ENCODE measurements at places on chromosomes 3 and 15. TPM values are rescaled to one million over a fixed set of nuclear protein-coding genes. Genes with fewer than 3 reads are reported as not detected.

DNA sequence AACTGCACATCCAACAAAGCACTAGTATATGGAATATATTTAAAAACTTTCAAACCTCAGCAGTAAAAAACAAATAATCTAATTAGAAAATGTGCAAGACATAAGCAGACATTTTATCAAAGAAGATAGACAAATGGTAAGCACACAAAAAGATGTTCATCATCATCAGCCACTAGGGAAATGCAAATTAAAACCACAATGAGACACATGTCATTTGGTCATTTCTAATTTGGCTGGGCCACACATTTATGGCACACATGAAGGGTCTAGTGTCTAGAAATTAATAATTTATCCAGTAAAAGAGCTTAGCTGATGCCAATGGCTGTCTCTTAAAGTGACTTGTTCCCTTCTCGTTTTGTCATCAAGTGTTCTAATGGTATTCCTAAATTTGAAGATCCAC is 45.8 kb downstream of the ARHGAP31 start:
- H3K4me3 ChIP-seq: no peak overlapping the region
- no peaks in the 10 kb centered on the region for H3K4me1 ChIP-seq
- DNase-seq: no peak
- no peak overlapping the region for H3K27ac ChIP-seq

DNA sequence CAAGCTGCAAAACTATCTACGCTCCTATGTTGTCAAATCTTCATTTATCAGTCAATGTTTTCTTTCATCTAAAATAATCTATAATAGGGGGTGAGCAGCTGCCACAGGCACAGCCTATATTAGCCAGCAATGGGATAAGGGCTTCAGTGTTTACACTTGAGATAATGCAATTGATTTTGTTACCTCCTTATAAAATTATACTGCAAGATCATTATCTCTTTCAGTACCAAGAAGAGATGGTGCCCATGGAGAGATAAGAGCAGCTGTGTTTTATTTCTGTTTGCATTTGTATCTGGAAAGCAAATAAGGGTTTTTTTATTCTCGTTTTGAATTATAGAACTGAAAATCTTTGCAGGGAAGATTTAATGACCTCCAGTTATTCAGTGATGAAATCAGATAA is 68.9 kb downstream of the PLD1 start:
- H3K27ac ChIP-seq: no peak overlapping the region
- no peak for DNase-seq
- no peak overlapping the region for H3K4me3 ChIP-seq
- no peaks in the 10 kb centered on the region for H3K4me1 ChIP-seq
- H3K36me3 ChIP-seq: no peaks in the 10 kb centered on the region
- no peaks in the 10 kb centered on the region for H3K27me3 ChIP-seq

- H3K36me3 ChIP-seq: no peaks in the 10 kb centered on the region
- H3K4me3 ChIP-seq: no peak overlapping the region
- no peak for DNase-seq
- no peaks in the 10 kb centered on the region for H3K27me3 ChIP-seq
- H3K27ac ChIP-seq: no peak overlapping the region
- H3K4me1 ChIP-seq: no peaks in the 10 kb centered on the region
Measured at GRCh38 chr3:185082149-185082548, 70.7 kb downstream of the C3orf70 start.

SGO1 gene
- total RNA-seq: not detected

PLCH1 gene
- total RNA-seq: 0.03 TPM

DNA sequence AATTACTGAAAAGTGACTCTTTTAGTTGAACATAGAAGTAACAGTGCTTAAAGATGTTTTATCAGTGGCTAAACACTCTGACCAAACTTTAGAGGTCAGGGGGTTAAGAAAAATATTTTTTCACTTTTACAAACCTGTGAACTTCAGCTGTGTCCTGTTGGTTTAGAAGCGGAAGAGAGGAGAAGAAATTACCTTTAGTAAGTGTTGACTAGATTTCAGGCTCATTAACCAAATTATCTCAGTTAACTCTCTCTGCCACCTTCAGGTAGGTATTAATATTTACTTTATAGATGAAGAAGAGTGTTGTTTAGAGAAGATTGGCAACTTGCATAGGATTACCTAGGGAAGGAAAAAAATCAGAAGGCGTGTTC is 151.9 kb upstream of the CMC1 start:
- H3K4me3 ChIP-seq: no peak overlapping the region
- DNase-seq: no peak
- no peaks in the 10 kb centered on the region for H3K27me3 ChIP-seq
- H3K27ac ChIP-seq: no peak overlapping the region

DNA sequence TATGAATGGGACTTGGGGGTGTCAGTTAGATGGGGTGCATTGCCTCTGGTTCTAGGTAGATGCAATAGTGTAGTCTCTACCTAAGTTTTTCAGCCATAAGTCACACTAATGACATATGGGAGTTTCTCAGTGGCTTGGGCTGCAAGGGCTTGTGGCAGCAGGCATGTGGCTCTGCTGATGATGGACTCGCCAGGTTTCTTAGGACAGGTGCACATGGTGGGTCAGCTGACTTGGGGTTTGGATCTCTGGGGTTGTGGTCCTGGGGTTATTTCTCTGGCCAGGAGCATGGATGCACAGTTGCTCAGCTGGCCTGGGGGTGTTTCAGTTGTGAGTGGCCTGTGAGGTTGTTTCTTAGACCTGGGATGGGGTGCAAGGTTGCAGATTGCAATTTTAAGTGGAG is 120.0 kb upstream of the DCBLD2 start:
- no peaks in the 10 kb centered on the region for H3K27me3 ChIP-seq
- no peaks in the 10 kb centered on the region for H3K36me3 ChIP-seq
- no peak overlapping the region for H3K4me3 ChIP-seq
- no peaks in the 10 kb centered on the region for H3K4me1 ChIP-seq
- no peak overlapping the region for H3K27ac ChIP-seq
- no peak for DNase-seq

DNA sequence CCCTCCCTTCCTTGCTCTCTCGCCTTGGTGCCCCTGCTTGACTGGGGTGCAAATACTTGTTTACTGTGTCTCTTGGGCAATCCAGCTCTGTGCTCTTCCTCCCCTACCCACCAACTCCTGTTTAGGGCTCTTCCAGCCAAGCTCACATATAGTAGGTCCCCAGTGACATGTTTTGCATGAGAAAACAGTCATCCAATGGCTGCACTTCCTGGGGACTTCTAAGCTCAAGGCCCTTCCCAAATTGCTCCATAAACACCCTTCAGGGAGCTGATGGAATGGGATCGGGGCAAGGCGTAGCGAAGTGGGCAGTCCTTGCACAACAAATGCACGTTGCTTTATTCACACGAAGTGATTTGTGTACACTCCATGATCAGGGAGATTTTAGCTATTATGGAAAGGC is 9.4 kb upstream of the COPG1 start:
- peaks cover 20% of the 10 kb centered on the region for H3K4me1 ChIP-seq
- no peaks in the 10 kb centered on the region for H3K27me3 ChIP-seq
- DNase-seq: no peak
- H3K36me3 ChIP-seq: no peaks in the 10 kb centered on the region

IL17RC gene
- total RNA-seq: 0.42 TPM
